ENCODE measurements at places on chromosomes 11 and 22. TPM values are rescaled to one million over a fixed set of nuclear protein-coding genes. Genes with fewer than 3 reads are reported as not detected.

The OR51E1 gene
- 1.3 TPM for total RNA-seq

The LRRC74B gene
- total RNA-seq = not detected

The MIAT gene
- total RNA-seq = 0.66 TPM

The MYO7A gene
- total RNA-seq = 3.2 TPM

The PARVG gene
- total RNA-seq = 2.8 TPM

The OR51B5 gene
- total RNA-seq = not detected

The PANX3 gene
- total RNA-seq = not detected

The FBLN1 gene
- 82.8 TPM for total RNA-seq

The SCUBE2 gene
- total RNA-seq = 1.8 TPM

The MYOD1 gene
- total RNA-seq = not detected

The MYO18B gene
- 163 TPM for total RNA-seq

The LYVE1 gene
- total RNA-seq = 41.1 TPM

The CDC42EP2 gene
- 11.3 TPM for total RNA-seq

The TCN2 gene
- total RNA-seq = 14.1 TPM

All from left ventricle myocardium inferior (tissue), 1 donor.